ENCODE measurements at places on chromosomes 7 and 10. TPM values are rescaled to one million over a fixed set of nuclear protein-coding genes. Genes with fewer than 3 reads are reported as not detected.

RAB19 gene
- total RNA-seq, result 4.2 TPM

VAX1 gene
- not detected for total RNA-seq

GPER1 gene
- total RNA-seq, result 3.6 TPM

ITGB8 gene
- 34.2 TPM for total RNA-seq

CLCN1 gene
- not detected for total RNA-seq

DNAH11 gene
- 0.43 TPM for total RNA-seq

TDRD1 gene
- total RNA-seq, result not detected

SAP25 gene
- not detected for total RNA-seq

ENO4 gene
- total RNA-seq, result 0.43 TPM

IGFBP3 gene
- total RNA-seq, result 632 TPM

OIT3 gene
- not detected for total RNA-seq

SP8 gene
- 1.0 TPM for total RNA-seq

ST8SIA6 gene
- total RNA-seq, result 0.24 TPM

SPDYE1 gene
- not detected for total RNA-seq

Data from hepatocyte (in vitro differentiated cells).